ENCODE measurements at places on chromosomes 3 and 15.

DNA sequence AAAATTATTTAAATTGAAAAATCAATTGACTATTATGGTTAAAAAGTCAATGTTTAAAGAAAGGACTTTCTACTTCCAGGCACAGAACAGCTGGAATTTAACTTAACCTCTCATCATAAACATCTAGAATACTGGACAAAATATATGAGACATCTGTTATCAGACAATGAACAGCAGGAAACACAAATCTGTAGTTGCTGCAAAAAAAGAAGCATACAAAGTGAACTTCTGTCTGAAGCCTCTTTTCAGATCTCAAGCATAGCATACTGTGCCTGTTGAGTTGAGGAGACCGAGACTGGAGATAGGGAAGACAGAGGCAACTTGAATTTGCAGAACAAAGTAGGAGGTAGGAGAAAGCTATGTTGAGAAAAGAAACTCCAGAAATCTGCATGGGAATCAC lies 140.0 kb upstream of the CBLB start:
- no peak for DNase-seq

DNA sequence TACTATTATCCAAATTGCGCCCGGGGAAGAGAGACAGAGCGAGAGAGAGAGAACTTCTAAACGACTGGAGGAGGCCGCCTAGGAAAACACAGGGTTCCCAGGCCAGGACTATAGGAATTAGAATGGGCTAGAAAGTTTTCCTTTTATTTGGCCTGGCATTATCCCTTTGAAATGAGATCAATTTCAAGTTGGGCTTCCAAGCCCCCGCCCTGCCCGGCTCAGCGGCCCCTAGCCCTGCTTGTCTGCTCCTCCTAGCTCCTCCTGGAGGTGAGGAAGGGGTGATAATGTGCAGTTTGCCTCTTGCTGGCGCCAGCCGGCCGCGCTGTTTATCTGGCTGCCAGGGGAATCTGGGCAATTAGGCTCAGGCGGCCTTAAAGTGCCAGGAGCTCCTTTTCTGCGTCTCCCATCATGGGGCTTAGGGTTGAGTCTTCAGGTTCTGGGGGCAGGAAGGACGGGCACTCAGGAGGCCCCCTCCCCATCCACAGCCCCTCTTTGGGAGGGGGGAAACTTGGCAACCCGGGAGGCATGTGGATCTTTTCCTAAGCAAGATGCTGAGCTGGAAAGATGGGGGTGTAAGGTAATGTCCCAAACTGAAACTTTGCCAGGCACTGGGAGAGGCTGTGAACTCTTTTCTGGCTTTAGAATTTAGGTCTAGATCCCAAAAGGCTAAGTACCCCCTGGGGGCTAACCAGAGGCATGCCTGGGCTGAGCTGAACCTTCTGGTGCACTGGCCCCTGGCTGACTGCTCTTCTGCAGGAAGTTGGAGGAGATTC lies 5.5 kb downstream of the SMAD6 start:
- DNase-seq = peak; percentile 49

DNA sequence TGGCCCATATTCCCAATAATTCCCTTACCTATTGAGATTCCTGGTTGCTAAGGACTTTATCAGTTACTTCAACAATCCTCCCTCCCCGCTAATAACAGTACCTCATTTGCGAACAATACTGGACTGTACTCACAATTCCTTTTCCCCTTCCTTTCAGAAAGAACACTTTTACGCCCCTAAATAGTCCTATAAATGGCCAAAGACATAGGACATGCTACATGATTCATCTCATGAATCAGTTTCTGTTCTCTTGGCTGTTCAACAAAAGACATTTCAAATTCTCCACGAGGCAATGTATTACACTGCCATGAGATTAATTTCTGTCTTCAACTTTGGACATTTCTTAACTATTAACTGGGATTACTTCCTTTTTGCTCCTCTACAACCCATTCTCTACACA lies 264.4 kb downstream of the TIGIT start:
- peak; percentile 44 for DNase-seq

DNA sequence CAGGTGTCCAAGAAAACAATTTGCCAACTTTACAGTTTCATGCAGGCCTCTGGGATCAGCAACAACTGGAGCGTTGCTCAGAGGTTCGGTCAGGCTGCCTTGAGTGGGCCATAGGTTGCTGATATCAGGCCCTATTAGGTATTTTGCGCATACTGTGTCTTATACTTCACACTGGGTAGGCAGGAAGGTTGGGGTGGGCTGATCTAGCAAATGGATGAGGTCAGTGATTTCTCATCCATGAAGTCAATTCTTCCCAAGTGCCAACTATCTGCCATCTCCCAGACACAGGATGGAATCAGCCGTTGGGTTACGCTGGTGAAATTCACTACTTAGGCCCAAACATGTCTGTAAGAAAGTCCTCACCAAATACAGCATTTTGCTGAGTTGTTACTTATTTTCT lies 77.6 kb downstream of the SLC7A14 start:
- DNase-seq = no peak

DNA sequence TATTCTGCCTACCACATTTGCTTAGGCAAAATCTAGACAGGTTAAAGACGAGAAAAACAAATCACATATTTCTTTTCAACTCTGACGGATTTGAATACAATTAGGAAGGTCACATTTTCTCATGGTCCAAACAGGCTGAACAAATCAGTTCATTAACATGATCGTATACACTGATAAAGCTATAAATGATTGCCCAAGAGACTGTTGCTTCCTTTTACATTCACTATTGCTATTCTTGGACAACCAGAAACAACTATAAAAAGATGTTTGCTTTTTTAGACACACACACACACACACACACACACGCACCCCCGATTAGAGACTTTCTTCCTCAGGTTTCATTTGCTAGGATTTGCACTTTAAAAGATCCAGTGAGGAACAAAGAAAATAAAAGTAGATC lies 122.3 kb upstream of the BHLHE40 start:
- DNase-seq = no peak

GRCh38 chr3:65479990-65480389 lies 558.7 kb downstream of the MAGI1 start:
- DNase-seq = peak; percentile 10

DNA sequence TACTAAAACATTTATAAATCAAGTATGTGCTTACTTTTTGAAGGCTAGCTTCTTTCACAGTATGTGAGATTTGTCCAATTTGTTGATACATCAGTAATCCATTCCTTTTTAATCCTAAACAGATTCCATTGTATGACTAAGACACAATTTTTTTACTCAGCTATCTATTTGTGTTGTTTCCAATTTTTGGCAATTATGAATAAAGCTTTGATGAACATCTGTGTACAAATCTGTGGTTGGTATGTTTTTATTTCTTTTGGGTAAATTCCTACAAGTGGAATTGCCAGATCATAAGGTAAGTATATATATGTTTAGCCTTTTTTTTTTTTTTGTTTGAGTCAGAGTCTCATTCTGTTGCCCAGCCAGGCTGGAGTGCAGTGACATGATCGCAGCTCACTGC lies 56.2 kb upstream of the VEPH1 start:
- peak; percentile 13 for DNase-seq

DNA sequence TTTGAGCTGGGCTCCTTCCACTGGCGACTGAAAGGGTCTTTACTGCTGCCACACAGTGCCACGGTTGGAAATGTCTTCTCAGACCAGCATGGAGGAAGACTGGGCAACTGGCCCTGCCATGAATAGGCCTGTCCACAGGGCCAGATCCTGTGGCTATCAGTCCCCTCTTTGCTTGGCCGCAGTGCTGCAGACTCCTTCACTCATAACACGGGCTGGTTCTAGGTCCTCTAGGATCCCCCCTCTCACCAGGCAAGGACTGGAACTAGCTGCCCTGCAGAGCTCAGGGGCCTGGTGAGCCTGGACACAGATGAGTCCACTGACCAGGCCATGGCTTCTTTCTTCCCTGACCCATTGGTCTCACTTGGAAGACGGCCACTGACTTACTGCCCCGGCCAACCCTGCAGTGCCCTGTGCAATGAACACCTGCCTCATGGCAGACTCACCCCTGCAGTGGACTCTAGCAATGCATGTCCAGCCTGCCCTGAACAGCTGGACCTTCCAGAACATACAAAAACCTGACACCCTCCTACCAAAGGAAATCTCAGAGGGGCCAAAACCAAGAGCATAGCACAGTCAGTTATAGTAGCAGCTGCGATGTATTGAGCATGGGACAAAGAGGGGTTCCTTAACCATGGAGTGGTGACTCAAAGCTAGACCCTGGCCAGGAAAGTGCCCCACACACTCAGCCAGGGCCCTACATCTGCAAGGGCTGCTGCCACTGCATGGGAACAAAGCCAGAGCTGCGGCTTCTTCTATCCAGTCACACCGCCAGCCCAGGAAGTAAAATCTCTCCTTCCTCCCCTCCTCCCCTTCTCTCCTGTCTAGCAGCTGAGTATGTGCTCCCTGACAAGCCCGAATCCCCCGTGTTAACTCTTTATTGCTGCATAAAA lies 72.1 kb upstream of the ITGA11 start:
- DNase-seq = peak; percentile 79

DNA sequence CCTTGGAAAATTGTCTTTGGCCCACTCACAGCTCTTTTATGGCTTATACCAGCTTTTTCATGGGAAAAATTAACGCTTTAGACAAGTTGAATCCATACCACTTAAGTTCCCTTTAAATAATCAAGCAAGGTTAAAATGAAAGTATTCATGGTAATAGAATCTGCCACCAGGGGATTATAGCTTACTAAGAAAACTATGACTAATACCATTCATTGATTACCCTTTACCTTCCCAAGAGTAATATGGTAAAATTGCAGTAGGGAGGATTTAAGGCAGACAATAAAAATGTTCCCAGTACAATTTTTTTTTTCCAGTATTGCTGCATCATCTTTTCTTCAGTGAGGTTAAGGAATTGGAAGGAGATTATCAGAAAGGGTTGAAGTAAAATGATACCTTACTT lies 641.1 kb upstream of the NAALADL2 start:
- peak; percentile 65 for DNase-seq

DNA sequence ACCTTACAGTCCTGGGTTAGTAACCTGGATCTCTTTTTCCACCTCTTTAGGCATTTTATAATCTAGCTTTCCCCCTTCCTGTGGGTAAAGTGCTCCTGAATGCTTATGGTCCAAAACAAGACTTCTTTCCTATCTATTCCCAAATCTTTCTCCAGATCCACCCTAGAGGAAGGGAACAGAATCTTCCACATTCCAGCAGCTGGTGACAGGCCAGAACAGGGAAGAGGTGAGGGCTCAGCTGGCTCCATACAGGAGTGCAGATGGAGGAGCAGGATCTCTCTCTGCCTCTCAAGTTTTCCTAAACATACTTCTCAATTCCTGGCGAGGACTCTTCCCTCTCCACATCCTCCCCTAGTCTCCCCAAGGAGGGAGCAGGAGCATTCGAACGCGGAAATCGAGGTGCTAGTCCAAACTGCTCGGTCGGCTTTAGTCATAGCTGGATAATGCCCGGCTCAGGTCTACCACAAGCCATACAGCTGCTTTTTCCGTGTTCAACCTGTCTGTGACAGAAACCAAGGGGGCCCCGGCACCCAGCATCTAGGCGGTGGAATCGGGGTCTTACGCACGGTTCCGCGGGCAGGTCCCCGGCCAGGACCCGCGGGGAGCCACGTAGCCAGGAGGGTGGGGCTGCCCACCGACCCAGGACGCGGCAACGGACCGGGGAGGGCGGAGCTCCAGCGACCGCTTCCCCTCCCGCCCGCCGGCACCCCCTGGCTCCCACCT lies 4.0 kb downstream of the RASSF1 start:
- DNase-seq = peak; percentile 21

DNA sequence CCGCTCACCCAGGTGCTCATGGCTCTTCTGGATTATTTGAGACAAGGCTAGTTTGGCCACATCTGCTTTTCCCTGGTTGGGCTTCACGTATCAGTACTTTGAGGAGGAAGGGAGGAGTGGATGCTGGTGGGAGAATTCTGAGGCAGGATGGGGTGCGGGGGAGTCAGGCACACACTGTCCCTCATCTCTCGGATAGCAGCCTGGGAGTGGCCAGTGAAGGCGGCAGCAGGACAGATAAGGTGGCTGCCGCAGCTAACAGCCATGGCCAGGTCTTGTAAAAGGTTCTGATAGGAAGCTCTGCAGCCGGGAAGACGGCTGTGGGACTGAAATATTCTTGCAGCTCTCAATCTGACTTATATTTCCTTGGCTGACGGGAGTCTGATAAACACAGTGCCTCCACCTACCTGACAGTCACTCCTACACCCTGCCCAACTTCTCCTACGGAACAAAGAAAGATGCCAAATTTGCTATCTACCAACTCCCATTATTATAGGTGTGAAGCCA lies 87.3 kb downstream of the MESD start:
- DNase-seq = no peak

DNA sequence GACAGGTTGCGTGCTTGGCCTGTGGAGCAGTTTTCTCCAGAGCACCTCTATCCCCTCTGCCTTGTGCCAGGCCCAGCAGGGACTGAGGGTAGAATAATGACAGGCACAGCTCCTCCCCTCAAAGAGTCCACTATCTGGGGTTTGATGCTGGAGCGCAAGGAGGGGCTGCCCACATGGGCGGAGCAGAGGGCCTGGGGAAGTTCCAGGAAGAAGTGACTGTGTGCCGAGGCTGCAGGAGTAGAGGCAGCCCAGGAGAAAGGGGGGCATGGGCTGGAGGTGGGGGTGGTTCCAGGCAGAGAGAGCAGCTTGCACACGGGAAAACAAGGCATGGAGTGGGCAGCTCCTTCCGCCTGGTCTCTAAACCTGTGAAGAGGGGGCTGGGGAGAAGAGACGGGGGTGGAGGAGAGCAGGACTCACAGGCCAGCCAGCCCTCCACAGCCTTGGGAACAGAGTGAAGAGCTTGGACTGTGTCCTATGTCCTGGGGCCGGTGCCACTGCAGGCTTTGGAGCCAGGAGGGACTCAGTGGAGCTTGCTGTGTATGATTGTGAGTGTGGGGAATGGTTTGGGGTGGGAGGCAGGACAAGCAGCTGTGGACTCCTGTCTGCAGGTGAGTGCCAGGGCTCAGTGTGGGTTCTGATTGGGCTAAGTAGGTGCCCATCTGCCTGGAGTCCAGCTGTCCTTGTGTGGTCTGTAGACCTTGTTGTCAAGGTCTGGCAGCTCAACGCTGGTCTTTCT lies 48.1 kb downstream of the APBA2 start:
- no peak for DNase-seq

GRCh38 chr3:70156808-70157207 lies 155.6 kb downstream of the MDFIC2 start:
- DNase-seq = no peak

DNA sequence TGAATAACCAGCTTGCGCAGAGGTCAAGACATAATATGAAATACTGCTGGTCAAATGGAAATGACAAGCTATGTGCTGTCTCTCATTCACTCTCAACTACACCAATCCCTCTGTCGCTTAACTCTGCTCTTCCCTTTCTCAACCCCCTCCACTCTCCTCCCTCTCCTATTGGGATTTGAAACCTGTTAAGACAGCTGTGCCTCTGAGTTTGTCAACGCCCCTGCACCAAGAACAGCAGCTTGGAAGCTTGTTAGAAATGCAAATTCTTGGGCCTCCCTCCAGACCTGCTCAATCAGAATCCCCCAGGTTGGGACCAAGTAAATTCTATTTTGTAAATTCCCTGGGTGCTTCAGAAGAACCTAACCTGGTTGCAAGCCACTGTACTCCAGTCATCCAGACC lies 149.7 kb upstream of the ATP2B2 start:
- DNase-seq = no peak
